ENCODE measurements at places on chromosomes 16 and 17. TPM values are rescaled to one million over a fixed set of nuclear protein-coding genes. Genes with fewer than 3 reads are reported as not detected.

Gene TMIGD1
- total RNA-seq, result not detected

Gene KRTAP4-9
- total RNA-seq, result not detected

Gene RDM1
- total RNA-seq, result 3.1 TPM

Gene OTOP2
- total RNA-seq, result not detected

Gene KRTAP4-3
- not detected for total RNA-seq

- DNase-seq, result peak; percentile 70
These were observed 23.0 kb downstream of the SLC35G3 start for GRCh38 chr17:35170968-35171771.

DNA sequence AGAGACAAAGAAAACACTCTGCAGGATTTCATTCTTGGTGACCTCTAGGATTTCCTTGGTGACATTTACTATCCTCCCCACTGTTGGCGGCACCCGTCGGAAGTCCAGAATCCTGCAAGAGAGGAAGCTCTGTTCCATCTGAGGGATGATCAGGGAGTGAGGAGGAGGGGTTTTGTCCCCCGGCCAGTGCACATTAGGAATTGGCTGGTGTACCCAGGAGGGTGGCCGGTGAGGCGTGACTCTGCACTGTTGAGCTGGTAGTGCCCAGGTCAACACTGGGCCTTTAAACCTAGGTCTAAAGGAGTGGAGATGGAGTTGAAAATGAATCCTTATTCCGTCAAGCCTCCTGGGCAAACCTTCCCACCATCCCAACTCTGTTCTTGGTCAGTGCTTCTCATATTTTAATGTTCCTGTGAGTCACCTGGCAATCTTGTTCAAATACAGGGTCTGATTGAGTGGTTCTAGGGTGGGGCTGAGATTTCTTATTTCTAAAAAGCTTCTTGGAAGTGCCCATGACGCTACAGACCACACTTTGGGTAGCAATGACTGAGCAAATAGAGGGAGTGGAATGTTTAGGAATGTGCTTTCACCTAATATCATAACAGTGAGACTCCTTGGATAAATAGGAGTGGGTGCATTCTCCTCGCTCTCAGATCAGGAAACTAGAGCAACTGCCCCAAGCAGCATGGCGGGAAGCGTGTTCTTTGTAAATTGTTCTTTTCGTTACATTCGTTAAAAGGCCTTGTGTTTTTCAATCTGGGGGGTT lies 30.7 kb downstream of the PRKAR1A start:
- no peak for DNase-seq

- DNase-seq, result no peak
These were observed 16.4 kb downstream of the NF1 start for GRCh38 chr17:31111183-31111582.

DNA sequence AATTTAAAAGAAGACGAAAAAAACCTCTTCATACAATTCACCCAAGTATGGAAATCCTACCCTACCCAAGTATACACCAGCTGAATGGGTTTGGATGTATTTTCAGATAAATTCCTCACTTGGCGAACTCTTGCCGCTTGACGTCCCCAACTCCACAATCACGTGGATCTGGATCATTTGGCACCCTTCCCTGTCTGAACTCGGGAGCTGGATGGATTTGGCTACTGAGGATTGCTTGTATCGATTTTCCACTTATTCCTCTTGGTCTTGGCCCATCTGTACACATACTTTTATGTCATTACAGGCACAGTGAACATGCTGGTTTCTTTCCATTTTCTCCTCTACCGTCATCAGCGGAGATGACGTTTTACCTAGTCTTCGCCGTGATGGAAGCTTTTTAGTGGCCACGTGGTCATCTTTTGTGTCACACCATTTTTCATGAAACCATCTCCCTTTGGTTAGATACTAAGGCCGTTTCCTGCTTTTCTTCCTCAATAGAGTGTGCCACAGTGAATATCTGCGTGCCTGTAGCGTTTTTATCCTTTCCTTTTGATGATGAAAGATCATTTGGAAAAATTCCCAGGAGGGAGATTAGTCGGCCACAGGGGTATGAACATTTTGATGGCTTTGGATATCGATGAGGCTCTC lies 47.1 kb downstream of the CMIP start:
- DNase-seq, result no peak

DNA sequence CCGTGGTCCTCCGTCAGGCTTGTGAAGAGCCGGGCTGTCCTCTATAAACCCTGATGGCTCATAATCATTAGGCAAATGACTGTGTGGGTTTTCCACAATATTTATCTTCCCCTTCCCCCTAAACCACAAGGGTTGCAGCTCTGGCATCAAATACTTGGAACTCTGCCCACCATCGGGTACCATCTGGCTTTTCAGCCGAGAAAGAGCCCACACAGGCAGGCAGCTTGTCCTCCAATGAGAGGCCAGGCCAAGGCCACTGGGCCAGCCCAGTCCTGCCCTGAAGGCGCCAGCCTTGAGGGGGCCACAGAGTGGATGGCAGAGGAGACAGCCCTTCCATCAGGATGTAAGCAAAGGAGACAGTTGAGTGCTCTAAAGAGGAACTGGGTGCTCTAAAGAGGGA lies 31.8 kb upstream of the NAT9 start:
- DNase-seq, result no peak

GRCh38 chr17:31491376-31492131 lies 100.1 kb downstream of the RAB11FIP4 start:
- no peak for DNase-seq

GRCh38 chr17:6066183-6066948 lies 3.8 kb upstream of the WSCD1 start:
- no peak for DNase-seq

DNA sequence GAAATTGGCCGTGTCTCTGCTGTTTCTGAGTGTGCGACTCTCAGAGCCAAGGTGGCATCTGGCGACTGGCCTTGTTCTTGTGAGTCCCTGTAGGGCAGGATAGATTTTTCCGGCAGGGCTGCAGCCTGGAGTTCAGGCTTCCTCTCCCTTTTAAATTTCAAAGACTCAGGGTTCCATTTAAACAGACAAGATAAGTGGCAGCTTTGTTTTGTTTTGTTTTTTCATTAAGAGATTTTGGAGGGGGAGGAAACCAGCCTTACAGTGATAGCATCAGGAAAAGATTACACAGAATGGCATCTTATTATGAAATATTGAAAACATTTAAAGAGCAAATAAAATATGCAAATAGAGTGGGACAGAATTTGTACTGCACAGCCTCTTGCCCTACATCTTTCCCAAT lies 151.3 kb downstream of the RPTOR start:
- DNase-seq, result no peak
